Occipital lobe (tissue), 3 donors: ENCODE measurements at places on chromosomes 5 and 9.

DNA sequence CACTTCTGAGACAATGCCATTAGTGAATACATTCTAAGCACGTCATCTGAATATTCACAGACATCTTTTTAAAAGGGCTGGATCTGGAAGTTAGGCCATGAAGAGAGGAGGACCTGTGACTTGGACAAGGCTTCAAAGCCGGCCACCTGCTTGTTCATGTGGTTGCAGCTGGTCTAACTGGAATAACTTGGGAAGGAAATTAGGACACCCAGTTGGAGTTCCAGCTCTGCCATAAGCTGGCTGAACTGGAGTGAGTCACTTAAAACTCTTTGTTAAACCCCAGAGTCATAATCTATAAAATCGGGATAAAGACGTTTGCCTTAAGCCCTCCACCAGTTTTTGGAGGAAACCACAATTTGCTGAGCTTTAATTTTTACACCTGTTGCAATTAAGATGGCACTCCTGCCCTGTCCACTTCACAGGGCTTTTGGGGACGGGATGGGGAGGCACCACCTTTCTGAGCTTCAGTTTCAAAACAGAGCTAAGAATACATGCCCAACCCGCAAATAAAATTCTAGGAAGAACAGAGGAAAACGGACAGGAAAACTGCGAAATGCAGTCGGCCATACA, 536 bp upstream of the STX17 start:
- no peak for DNase-seq

DNA sequence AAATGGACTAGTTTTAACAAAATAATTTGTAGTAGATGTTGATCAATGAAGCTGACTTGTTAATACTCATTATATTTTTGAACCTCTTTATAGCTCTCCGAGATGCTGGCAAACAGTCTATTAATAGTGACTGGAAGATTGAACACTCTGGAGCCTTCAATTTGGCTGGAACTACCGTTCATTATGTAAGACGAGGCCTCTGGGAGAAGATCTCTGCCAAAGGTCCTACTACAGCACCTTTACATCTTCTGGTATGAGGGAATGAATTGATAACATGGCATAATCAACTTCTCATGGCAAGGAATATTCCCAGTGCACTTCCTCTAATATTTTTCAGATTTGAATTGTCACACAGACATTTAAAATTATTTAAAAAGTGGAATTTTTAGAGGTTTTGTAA, 68.2 kb upstream of the MINAR2 start:
- DNase-seq = no peak

- DNase-seq = no peak
Observed at GRCh38 chr5:150081541-150082283, 4.6 kb downstream of the CSF1R start.

- DNase-seq = no peak
Observed at GRCh38 chr5:167671176-167671575, 620.3 kb upstream of the WWC1 start.

DNA sequence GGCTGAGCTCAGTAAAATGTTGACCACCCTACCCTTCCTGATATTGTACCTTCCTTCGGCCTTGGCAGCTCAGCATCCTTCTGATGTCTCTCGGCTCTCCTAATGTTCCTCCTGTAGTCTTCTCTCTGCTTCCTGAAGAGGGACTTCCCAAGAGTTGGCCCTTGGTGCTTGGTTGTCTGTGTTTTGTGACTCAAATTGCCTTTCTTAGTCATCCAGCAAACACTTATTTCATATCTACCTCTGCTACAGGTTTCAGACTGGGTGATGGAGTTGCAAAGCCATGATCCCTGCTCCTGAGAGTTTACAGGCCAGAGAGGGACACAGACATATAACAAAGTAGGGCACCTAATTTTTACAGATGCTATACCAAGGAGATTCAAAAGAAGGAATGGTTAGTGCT, 70.1 kb downstream of the SV2C start:
- DNase-seq = no peak

DNA sequence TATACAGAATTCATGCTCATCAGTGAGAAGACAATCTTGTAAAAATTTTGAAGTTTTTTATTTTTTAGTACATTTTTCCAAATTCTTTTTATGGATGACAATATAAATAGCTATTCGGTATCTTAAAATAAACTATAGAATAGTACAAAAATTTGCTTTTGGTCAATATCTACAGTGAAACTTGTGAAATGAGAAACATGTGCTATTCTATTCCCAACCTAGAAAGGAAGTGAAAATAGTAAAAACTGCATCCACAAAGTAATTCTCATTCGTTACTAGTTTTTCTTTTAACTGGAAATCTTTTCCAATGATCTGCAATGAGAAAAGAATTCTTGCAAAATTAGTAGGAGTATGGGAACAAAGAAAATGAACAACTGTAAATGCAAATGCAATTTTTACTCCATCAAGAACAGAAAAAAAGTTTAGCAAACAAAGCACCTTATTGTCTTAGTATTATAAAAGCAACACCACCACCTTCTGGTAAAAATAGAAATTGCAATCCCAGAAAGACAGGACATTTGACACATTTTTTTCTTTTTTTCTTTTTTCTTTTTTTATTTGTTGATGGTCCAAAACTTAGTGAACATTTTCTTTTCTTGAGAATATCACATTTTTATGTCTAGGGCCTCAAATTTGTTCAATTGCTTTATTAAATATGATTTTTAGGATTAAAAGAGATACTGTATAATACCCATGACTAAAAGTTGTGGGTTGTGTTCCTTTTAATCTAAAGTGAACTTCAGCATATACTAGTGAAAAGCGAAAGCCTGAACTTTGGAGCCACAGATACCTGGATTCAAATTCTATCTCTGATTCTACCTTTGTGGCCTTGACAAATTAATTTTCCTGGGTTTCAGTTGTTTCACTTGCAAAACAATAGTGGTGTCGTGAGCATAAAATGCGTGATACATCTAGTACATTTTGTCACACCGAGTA, 72.3 kb downstream of the SLCO4C1 start:
- no peak for DNase-seq

DNA sequence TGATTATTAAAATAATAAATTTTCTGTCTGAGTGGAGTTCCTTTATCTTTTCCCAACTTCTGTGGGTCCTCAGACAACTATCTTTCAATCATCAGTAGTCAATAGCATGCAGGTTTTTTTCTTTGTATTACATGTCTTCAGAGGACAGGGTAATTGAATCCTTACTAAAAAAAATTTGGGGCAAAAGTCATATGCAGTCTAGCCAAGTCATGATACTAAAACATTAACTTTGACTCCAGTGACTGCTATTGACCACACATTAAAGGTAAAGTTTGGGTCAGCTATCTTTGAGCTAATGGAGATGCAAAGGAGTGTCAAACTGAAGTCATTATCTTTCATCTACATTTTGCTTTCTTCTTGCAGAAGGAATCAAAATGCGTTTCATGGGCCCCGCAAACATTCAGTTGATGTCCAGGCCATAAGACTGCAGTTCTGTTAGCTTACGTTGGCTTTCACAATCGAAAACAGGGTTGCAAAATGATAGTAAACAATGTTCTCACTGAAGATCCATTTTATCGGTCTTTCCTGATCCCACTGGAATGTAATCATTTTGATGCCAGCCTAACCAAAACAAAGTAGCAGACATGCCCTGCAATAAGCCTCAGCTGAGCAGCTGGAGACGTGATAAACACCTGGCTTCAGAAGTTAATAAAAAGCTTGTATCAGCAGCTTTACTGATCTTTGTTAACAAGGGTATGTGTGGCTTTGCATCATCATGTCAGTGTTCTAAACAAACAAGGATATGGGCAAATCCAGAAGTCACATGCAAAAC, 186.1 kb upstream of the PRLR start:
- no peak for DNase-seq

DNA sequence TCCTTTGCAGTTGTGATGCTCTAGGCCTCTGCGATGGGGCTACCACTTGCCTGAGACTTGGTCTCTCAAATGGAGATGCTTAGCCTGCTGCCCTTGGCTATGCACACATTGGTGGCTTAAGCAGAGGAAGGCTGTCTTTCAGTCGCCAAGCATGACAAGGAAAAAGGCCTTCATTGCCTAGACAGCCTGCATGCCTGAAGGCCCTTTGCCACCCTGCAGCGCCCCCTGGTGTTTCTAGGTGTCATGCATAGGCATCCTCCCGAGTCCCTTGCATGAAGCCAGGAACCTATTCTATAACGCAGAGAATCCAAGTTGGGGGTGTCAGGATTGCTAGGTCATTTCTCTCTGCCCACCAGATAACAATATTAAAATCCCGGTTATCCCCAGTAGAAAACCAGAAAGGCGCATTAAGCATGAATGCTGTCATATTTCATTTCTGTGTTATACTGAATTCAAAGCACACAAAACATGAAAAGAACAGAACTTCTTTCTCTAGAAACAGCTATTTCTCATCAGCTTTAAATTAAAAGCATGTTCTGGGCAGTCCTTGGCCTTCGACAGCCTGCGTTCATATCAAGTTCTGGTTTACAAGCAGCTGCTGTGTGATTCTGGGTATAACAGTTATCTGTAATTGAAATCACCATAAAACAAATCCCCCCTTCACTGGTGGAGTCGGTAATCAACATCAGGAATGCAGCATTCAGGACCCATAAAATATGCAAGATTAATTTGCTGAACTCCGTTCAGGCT, 59.7 kb upstream of the TRPC7 start:
- DNase-seq = peak; percentile 9

- DNase-seq = no peak
Observed at GRCh38 chr9:81540142-81540710, 149.1 kb downstream of the TLE1 start.

- DNase-seq = no peak
Observed at GRCh38 chr5:10250806-10251276, 761 bp downstream of the CCT5 start.

GRCh38 chr5:123673107-123673506, 161.1 kb downstream of the CSNK1G3 start:
- DNase-seq = no peak

GRCh38 chr5:7878381-7878873, 9.5 kb downstream of the MTRR start:
- no peak for DNase-seq

DNA sequence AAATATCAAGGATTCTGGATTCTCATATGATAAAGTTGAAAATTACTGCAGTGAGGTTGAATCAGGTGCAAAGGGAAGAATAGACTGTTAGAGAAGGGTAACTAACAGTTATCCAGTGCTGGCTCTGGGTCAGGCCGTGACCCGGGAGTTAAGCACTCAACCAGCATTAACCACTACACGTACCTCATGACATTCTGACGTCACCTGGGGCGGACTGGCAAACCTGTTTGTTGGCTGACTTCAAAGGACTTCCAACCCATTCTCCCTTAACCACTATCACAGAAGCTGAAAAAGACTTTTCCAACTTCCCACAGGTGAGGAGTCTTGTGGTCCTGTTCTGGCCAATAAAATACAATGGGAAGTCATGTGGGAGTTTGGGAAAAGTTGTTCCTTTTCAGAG, 268.9 kb downstream of the ENC1 start:
- no peak for DNase-seq

DNA sequence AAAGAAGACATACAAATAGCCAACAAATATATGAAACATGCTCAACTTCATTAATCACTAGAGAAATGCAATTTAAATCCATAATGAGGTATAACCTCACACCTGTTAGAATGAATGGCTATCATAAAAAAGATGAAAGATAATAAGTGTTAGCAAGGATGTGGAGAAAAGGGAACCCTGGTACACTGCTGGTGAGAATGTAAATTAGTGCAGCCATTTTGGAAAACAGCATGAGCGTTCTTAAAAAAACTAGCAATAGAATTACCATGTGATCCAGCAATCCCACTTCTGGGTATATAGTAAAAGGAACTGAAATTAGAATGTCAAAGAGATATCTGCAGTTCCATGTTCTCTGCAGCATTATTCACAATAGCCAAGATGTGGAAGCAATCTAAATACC, 64.2 kb upstream of the CEP78 start:
- no peak for DNase-seq

- DNase-seq = no peak
Observed at GRCh38 chr5:32261198-32261597, 51.5 kb downstream of the MTMR12 start.

- no peak for DNase-seq
Observed at GRCh38 chr5:178486239-178486641, 104.0 kb downstream of the COL23A1 start.

- DNase-seq = no peak
Observed at GRCh38 chr5:132176987-132177386, 50.7 kb downstream of the P4HA2 start.

DNA sequence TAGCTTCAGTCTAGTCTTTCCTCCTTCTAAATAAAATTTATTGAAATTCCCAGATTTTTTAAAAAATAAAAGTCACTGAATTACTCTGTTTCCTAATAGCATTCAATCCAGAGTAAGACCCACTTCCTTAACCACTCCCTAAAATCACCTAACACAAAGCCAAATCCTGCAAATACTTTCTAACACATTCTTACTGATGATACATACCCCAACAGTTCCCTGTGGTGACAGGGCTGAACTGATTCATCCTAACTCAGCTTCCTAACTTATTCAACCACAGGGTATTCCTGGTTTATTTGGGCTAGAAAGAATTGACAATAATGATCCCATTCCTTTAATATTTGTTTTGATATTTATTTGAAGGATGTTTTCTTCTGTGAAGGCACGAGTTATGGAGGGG, 40.7 kb upstream of the ZNF300 start:
- DNase-seq = no peak

DNA sequence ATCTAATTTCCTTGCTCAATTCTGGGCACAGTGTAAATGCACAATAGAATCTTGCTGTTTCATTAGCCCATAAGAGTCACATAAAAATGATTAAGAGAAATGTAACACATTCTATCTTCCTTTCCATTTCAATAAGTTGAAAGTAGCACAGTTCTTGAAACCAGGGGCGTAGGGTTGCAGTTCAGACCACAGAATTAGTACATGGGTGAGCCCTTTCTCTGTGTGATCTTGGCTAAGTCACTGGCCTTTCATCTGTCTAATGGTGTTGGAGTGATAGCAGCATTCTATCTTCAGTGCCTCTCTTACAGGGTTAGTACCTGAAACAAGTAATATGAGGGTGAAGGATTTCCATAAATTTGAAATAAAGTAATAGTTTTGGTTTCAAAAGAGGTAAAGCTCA, 445.3 kb upstream of the ZNF462 start:
- DNase-seq = no peak

DNA sequence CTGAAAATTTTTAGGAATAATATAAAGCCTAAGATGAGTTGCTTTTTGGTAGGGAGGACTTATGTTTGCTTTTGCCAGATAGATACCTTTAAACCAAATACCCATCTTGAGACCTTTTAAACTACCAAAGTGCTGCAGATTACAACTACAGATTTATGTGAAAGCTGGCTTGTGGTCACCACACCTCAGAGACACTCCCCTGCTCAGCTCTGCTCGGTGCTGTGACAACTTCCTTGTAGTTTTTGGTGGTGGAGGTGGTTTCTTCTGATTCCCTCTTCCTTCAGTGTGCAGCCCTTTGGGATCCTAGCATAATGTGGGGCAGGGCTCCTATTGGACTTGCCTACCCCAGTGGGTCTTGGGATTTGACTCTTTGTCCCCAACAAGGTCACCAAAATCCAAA, 29.2 kb downstream of the GARNL3 start:
- DNase-seq = no peak

DNA sequence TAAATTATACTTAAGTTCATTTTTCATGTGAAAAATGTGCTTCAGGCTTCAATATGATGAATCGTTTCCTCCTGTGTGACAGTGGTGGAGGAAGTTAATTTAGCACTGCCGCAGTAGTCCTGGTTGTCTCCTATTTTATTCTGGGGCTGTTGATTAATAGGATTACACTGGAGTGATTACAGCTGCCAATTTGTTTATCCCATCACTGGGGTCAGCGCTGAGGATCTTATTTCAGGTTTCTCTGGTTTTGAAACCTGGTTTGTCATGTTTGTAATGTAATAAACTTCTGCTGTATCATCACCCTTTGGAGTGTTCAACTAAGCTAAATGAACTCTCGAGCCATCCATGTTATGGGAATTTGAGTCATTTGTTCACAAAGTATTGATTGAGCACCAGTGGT, 241.7 kb upstream of the KCNN2 start:
- no peak for DNase-seq
